ENCODE measurements at places on chromosomes 4 and X.

DNA sequence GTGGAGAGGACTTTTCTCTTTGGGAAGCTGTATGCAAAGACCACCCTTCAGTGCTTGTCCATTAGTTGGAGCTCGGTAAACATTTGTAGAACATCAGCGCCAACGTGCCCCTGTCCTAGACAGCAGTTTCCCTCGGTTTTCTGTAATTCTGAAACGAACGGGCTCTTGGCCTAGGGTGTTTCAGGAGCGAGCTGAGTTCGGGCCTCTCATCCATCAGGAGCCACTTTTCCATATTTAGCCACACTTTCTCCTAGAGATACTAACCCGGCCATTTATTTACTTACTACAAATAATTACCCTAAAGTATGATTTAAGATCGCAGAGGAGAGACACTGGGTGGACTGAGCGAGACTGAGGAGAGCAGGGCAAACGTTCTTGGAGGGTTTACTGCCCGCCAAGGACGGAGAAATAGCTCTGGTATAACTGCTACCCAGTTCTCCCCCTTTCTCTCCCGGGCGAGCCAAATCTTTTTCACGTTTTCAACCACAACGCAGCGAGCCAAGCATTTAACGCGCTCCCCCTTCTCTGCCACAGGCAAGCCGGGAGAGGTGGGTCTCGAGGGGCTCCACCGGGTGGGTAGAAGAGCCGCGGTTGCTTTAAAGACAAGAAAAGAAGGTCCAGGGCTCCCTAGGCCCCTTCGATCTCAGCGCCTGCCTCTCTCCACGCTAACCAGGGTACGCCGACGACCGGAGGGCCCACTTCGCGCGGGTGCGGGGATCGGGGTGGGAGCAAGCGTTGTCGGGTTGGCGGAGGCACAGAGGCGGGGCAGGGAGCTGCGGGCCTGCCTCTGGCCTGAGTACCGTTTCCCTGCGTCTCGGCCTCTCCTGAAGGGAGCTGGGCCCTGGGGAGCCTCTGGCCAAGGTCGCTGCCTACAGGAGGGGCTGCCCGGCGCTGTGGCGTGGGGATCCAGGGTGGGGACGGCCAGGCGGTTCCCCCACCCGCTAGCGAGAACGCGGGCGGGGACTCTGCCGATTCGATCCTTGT, 10.8 kb upstream of the PITX2 start:
- no peak for DNase-seq

DNA sequence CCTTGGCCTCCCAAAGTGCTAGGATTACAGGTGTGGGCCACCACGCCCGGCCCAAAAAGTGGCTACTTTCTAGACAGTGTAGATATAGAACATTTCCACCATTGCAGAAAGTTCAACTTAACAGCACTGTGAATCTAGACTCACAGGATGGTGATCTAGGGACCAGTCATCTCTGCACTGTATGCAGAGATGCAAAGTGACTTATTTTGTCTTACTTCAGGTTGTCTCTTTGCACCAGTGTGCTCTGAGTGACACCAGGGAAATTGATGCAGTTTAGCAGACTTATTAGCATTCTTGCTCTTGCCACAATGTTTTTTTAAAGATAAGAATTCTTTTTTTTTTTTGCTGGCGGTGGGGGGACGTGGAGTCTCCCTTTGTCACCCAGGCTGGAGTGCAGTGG, 12.8 kb upstream of the FOXO4 start:
- DNase-seq, result no peak

GRCh38 chrX:39022106-39022505, 220.8 kb downstream of the MID1IP1 start:
- DNase-seq, result no peak

- no peak for DNase-seq
Observed at GRCh38 chr4:135368831-135369230, 1167.2 kb upstream of the PABPC4L start.

DNA sequence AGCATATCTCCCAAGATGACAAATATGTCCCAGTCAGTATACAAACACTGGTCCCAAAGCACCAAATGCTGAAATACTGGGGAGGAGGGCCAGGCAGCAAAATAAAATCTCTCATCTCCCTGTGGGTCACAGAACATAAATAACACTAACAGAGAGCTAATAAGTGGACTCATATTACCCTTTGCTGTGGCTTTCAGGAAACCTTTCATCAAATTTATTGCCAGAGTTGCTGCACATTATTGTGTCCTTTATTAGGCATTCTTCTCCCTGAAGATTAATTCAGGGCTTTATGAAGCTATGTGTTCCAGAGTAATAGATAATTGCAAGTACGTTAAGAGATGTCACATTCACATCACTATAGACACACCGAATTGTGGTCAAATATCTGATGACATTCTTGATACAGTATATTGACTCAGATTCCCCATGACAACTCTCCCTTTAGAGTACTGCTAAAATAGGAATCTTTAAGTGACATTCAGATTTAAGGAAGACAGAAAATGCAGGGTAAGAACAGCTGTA, 124.1 kb upstream of the PRR32 start:
- DNase-seq, result no peak

- no peak for DNase-seq
Observed at GRCh38 chrX:47577424-47577823, 4.8 kb upstream of the TIMP1 start.

- no peak for DNase-seq
Observed at GRCh38 chr4:10186228-10187214, 69.9 kb upstream of the WDR1 start.

GRCh38 chr4:153176938-153177337, 27.3 kb upstream of the TRIM2 start:
- no peak for DNase-seq

GRCh38 chrX:127879585-127879984, 172.6 kb downstream of the ACTRT1 start:
- DNase-seq, result no peak

DNA sequence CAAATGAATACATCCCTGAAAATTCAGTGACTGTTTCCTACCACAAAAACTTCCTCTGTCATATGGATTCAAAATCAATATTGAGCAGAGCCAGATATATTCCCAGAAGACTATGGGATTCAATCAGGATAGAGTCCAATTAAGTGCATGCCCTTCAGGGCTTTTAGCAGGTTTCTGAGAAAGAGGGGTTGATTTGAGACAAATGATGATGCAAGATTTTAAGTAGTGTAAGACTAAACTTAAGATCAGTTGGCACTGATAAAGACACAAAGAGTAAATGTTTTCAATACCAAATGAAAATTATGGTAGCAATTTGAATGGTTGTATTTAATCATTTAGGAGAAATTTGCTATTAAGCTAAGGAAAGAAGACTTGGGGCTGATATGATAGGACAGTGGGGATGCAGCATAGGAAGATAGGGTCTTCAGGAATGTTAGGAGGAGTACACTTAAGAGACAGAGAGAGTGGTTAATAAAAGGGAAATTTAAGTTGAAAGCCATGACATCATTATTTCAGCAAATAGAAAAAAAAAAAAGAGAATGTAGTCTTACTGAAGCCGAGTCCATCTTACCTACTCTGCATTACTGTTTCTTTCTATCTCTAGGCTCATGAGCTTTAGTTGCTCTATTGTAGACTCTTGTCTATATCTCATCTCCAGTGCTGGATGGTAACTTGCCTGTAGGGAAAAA, 32.0 kb upstream of the XK start:
- no peak for DNase-seq

- DNase-seq, result no peak
Observed at GRCh38 chrX:103356858-103357257, 552 bp downstream of the TCEAL9 start.

DNA sequence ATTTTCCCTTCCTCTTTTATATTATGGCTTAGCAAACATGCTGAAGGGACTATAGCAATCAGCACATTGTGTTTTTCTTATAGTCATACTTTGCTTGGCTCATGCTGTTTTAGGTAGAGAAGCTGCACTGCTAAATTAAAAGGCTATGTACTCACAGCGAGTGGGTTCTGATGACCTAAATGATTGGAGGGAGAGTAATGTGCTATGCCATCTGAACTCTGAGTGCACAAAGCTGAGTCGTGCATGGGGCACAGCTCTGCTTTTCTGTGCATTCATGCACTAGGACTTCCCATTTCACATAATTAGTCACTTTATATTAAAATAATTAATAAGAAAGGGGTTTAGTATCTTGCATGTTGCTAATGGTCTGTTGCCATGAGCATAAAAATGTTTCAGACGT, 132.7 kb upstream of the ADGRL3 start:
- DNase-seq, result no peak

- no peak for DNase-seq
Observed at GRCh38 chr4:8153441-8153840, 5.2 kb downstream of the ABLIM2 start.

- no peak for DNase-seq
Observed at GRCh38 chrX:54479136-54480111, 16.6 kb downstream of the FGD1 start.

DNA sequence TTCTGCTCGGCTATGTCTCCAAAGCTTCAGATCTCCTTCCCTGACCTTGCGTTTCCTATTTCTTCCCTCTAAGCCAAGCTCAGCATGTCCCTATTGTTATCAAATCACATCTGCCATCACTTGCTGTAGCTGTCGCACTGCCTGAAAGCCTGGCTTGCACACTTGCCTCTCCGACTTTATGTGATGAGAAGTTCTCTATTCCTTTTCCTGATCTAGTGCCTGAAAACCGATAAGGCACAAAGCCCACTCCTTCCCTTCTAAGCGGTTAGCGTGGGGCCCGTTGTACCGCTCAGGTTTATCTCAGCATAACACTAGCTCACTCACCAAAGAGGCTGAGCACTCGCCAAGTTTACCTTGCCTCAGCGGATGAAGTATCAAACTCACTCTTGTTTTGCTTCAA, 816 bp downstream of the NMU start:
- DNase-seq, result no peak

All from activated CD4-positive, alpha-beta T cell treated with anti-CD3 and anti-CD28 coated beads for 4 hours (primary cell).